ENCODE measurements at places on chromosomes 2 and 18.

GRCh38 chr2:48508461-48509124 is 21.4 kb upstream of the STON1 start:
- H3K27me3 ChIP-seq: no peaks in the 10 kb centered on the region
- no peaks in the 10 kb centered on the region for H3K36me3 ChIP-seq
- no peaks in the 10 kb centered on the region for H3K4me1 ChIP-seq
- DNase-seq: peak; percentile 50

GRCh38 chr2:70988151-70988550 is 6.5 kb downstream of the TEX261 start:
- H3K27ac ChIP-seq: no peak overlapping the region
- no peak overlapping the region for H3K4me3 ChIP-seq
- H3K36me3 ChIP-seq: no peaks in the 10 kb centered on the region
- no peak for DNase-seq
- H3K4me1 ChIP-seq: no peaks in the 10 kb centered on the region
- H3K27me3 ChIP-seq: no peaks in the 10 kb centered on the region

- no peak overlapping the region for H3K4me3 ChIP-seq
- H3K36me3 ChIP-seq: peaks cover 1% of the 10 kb centered on the region
- H3K4me1 ChIP-seq: no peaks in the 10 kb centered on the region
- no peak overlapping the region for H3K27ac ChIP-seq
- DNase-seq: no peak
- no peaks in the 10 kb centered on the region for H3K27me3 ChIP-seq
Observed at GRCh38 chr2:203261326-203262159, 22.7 kb downstream of the CYP20A1 start.

- no peak overlapping the region for H3K4me3 ChIP-seq
- H3K27me3 ChIP-seq: no peaks in the 10 kb centered on the region
- no peaks in the 10 kb centered on the region for H3K36me3 ChIP-seq
- no peaks in the 10 kb centered on the region for H3K4me1 ChIP-seq
Observed at GRCh38 chr2:240348522-240348921, 86.9 kb upstream of the GPC1 start.

GRCh38 chr2:30784682-30785081 is 22.6 kb downstream of the CAPN13 start:
- H3K27ac ChIP-seq: no peak overlapping the region
- H3K27me3 ChIP-seq: no peaks in the 10 kb centered on the region
- H3K4me1 ChIP-seq: no peaks in the 10 kb centered on the region
- no peak overlapping the region for H3K4me3 ChIP-seq

DNA sequence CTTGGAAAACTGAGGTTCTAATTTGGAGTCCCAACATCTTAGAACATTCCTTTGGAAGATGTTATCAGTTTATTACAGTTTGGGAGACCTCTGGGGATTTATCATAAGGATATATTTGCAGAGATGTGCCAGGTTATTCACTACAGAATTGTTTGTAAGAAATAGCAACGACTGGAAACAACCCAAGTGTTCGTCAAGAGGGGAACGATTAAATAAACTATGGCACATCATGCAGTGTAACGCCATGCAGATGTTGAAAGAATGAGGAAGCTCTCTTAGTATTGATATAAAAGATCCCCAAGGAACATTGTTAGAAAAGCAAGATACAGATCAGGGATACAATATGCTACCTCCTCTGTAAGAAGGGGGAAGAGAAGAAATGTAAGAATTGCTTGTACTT is 210.6 kb downstream of the TMEM247 start:
- H3K4me3 ChIP-seq: no peak overlapping the region
- no peaks in the 10 kb centered on the region for H3K4me1 ChIP-seq
- no peak for DNase-seq
- no peaks in the 10 kb centered on the region for H3K27me3 ChIP-seq
- no peak overlapping the region for H3K27ac ChIP-seq

Measured in iPS DF 6.9 (cell line).